ENCODE measurements at places on chromosomes 4 and X. TPM values are rescaled to one million over a fixed set of nuclear protein-coding genes. Genes with fewer than 3 reads are reported as not detected.
A peak's percentile ranks its signal among the peaks of the same experiment; 100 is the strongest.

DNA sequence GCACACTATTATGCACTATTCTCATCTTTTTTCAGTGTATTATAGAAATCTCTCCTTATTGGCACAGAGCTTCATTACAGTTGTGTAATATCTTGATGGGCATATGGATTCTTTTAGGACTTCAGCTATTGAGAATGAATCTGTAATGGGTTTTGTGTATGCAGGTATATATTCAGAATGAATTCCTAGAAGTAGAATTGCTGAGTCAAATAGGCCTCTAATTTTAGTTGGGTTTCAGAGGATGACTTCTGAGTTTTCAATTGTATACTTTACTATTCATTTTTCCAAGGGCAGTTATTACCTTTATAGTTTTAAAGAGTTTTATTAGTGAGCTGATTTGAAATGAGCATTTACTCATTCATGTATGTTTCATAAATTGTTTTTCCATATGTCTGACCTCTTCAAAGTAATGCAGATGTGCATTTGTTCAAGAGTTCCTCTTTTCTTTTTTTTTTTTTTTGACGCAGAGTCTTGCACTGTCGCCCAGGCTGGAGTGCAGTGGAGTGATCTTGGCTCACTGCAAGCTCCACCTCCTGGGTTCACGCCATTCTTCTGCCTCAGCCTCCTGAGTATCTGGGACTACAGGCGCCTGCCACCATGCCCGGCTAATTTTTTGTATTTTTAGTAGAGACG, 19.5 kb downstream of the CASP6 start:
- no peak for ATAC-seq

DNA sequence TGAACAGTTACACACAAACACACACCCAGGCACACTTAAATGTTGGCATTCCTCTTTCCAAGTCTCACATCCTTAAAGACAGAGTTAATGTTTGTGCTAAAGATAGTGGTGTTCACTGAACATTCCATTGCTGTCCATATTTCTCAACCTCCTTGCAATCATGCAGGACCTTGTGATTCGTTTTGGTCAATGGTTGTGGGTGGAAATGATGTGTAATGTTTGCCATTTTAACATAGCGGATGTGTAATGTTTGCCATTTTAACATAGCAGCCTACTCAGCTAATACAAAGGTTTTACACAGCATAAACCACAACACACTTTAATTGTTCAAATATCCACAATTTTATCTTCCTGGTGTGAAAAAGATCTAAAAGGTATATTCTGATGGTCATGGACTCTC, 93.9 kb downstream of the CEP44 start:
- no peak for ATAC-seq

GRCh38 chr4:101018836-101019235, 328.5 kb downstream of the PPP3CA start:
- no peak for ATAC-seq

GRCh38 chrX:16712548-16713155, at the start of gene CTPS2:
Gene CTPS2 (minus strand): TSS chrX:16712669. CDS start chrX:16702902, 9,767 bp downstream.
- ATAC-seq, result peak; percentile 91

The GYPA gene
- total RNA-seq, result not detected
